ENCODE measurements at places on chromosomes 4 and X.

DNA sequence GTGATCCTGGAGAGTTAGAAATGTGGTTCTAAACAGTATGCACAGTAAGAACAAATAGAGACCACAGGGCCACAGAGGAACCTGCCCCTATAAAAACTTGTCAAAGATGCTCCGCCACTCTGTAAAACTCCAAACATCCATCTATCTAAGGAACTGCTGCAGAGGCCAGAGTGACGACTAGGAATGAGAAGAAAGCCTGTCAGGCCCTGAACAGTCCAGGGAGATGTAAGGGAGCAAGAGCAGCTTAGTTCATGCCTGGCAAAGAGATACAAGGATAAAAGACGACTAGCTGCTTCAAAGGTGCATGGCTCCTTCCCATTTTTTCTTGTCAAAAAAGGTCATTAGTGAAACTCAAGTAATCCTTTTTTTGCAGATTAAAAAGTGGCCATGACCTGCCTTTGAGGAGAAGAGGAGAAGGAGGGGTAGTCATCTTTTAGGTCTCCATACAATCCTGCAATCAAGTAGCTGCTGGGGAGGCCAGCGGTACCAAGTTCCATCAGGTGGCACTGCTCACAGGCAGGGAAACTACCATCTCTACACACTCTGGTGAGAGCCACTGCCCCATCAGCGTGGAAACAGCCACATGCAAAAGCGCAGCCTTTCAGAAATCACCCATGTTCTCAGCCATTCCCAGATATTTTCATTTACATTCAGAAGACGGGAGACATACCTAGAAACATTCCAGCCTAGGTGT is 162.1 kb downstream of the TSPAN5 start:
- no peak for DNase-seq

DNA sequence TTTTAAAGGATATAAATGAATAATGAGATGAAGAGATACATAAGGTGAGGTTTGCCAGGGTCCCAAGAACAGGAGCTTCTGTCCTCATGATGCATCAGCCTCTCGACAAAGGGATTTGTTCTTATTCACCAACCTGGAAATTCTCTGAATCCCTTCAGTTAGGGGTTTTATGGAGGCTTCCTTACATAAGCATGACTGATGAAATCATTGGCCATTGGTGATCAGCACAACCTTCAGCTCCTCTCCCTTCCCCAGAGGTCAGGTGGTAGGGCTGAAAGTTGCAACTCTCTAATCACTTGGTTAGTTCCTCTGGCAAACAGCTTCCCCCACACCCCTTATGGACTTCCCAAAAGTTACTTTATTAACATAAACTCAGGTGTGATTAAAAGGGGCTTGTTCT is 222.0 kb downstream of the SPRY1 start:
- DNase-seq, result no peak

DNA sequence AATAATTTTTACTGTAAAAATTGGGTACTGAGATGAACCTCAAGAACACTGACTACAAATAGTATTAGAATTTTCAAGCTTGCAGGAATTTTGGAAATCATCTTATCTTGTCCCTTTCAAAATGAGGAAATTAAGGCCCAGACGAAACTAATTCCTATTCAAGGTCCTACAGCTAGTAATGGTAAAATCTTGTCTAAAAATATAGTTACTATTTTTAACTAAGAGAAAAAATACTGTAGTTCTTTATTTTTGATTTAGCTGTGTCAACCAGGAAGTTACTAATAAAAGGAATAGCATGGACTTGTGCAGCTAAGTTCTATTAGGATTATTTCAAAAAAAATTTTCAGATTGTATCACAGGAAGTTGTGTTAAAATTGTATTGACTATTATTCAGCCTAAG is 12.7 kb downstream of the PRIMPOL start:
- DNase-seq, result no peak

DNA sequence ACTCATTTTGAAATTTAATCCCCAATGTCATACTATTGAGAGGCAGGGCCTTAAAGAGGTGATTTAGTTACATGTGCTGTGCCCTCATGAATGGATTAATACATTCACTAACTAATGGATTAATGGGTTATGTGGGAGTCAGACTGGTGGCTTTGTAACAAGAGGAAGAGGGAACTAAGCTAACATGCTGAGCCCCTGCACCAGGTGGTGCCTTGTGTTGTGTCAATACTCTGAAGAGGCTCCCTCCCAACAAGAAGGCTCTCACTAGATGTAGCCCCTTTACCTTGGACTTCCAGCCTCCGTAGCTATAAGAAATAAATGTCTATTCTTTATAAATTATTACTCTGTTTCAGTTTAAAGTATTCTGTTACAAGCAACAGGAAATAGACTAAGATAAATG is 411.9 kb upstream of the EMCN start:
- no peak for DNase-seq

GRCh38 chr4:155615081-155615887 is 51.4 kb upstream of the GUCY1A1 start:
- DNase-seq, result no peak

GRCh38 chr4:10670321-10670720 is 14.2 kb downstream of the CLNK start:
- DNase-seq, result no peak

DNA sequence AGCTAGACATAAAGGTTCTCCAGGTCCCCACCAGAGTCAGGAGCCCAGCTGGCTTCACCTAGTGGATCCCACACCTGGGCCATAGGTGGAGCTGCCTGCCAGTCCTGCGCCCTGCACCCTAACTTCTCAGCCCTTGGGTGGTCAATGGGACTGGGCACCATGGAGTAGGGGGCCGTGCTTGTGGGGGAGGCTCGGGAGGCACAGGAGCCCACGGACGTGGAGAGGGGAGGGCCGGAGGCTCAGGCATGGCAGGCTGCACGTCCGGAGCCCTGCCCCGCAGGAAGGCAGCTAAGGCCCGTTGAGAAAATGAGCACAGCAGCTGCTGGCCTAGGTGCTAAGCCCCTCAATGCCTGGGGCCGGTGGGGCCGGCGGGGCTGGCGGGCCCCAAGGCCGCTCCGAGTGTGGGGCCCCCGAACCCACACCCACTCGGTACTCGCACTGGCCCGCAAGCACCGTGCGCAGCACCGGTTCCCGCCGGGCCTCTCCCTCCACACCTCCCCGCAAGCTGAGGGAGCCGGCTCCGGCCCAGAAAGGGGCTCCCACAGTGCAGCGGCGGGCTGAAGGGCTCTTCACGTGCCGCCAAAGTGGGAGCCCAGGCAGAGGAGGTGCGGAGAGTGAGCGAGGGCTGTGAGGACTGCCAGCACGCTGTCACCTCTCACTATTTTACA is 291.1 kb downstream of the KLHL4 start:
- no peak for DNase-seq

DNA sequence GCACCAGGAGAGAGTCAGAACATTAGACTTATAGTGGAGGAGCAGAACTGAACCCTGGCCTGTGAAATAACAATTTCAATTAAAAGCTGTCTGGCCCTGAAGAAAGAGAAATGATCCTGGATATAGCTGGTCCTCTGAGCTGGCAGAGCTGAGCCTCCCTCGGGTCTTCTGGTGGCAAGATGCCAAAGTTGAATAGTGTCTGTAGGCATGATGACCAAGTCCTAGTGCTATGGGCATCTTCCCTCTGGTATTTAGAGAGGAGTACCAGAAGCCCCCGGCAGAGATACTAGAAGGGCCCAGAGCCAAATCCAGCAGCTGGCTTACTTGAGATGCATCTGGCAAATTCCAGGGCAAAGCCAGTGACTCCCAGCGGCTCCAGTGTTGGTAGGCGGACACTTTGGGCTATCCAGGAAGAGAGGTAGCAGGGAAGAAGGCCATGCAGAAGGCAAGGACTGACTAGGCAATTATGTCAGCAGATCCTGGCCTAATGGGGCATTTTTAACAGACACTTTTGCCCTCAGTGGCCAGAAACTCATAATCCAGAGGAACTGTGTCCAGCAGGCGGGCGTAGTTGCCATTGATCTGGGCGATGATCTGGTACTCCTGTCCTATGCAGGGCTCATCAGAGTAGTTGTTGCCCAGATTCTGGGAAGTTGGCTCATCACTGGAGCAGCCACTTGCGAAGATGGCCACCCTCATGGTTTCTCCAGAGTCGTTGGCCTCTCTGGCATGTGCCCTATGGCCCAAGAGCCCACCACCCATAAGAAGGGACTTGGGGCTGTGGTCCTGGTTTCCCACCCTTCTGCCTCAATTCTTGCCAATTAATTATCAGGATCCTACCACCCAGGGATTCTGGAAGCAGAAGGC is 17.9 kb downstream of the VSIG4 start:
- no peak for DNase-seq

DNA sequence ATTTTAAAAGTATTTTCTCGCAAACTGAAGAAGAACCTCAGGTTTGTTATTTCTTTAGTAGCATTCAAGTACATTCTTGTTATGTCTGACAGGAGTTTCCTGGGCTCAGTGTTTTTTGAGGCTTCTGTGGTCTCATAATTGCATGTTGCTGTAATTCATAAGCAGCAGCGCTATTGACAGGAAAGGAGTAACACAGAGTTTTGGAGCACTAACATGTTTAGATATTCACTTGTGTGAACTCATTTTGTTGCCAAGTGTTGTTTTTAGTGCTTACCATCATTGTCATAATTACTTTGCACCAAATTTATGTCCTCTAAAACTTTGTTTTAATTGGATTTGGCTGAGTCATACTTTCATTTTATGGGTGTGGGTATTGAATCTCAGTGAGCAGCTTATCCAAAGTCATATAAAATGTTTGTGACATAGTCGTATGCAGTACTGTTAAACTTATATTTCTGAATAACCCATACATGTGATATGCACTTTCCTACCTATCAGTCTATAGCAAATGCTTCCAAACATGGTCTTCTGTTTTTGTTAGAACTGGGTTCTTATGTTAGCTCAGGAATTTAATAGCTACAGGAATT is 358.7 kb upstream of the CTSO start:
- DNase-seq, result no peak

DNA sequence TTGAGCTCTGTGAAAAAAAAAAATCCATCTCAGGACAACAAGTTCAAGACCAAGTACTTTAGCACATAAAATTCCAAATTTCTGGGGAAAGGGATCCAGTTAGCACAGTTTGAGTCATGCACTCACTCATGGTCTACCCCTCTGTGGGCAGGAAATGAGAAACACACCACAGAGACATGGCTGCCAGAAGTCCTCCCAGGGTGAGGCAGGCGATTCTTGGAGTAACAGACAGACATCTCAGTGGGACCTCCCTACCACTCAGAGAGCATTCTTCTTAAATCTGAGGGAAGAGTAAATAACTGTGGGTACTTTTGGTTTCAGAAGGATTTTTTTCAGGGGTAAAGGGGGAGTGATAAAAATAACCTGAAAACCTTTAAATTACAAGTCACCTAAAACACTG is 14.1 kb downstream of the CXCL1 start:
- peak; percentile 41 for DNase-seq

DNA sequence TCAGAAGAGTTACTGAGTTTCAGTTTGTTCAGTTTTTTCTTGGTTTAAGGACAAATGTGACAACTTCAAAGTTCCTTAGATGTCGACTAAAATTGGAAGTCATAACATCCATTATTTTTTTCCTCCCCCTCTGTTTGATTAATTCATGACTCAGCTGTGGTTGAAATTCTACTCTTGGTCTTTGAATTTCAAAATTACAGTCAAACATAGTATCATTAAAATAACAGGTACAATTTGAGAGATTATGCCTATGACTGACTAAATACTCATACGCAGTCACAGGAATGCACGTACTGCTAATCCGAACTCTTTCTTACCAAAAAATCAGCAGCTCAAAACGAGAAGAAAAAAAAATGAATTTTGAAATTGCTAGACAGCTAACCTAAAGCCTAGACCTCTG is 1434.8 kb downstream of the RAPGEF2 start:
- DNase-seq, result no peak

DNA sequence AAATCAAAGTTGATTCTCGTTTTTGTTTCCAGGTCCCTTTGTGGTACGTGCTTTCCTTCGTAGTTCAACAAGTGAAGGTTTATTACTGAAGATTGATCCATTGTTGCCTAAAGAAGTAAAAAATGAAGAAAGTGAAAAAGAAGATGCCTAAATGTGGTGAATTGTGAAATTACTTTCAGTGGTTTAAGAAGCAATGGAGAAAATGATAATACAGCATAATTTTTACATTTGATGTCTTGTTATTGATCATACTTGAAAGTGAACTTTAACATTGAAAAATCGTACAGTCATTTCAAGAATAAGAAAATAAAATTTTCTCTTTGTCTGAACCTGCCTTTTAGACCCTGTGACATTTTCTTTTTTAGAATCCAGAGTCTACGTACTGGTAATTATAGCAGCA is 89.8 kb downstream of the MRPL1 start:
- no peak for DNase-seq

DNA sequence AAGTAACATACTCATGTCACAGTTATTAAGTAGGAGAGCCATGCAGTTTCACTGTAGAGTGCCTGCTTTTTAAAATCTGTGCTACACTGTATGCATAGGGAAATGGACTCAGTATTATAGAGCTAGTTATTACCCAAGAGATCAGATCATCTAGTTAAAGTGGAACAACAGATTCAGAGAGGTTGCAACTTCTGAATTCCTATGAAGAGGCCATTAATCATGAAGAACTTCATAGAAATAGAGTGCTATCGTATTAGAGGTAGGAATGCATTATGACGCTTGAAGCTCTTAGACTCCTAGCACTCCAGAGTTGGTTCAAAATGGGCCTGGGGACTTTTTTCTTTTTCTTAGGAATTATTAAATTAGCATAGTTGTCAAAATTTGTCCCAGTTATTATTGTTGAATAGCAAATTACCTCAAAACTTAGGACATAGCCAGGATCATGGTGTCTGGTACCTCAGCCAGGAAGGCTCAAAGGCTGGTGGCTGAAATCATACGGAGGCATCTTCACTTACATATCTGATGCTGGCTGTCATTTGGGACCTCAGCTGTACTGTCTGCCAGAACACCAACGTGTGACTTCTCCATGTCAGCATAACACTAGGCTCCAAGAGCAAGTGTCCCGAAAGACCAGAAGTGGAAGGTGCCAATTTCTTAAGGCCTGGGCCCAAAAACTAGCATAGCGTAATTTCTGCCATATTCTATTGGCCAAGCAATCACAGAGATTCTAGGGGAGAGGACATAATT is 125.7 kb downstream of the STAG2 start:
- no peak for DNase-seq

- DNase-seq, result no peak
These were observed 34.9 kb downstream of the MGST2 start for GRCh38 chr4:139700568-139700967.

DNA sequence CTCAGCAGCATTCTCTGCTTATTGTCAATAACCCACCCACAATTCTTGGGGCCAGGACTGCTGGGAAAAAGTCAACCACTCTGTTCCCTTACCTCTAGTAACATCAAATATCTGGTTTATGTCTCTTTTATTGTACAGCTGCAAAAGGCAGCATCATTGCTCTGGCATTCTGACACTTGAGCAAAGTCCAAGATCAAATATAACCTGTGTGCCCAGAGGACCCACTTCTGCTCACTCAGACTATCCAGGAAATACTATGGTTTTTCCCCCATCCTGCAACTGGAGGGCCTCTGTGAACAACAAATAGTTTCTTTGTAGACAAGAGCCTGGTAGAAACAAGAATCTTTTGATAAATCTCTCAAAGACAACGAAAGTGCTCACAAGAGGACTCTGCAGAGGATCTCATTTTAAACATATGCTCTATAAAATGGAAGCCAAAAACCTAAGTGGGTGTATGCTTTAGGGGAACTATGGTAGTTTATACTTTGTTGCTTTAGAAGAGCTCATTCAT is 154.7 kb downstream of the RAB28 start:
- DNase-seq, result no peak

- DNase-seq, result no peak
These were observed 84.0 kb upstream of the CD99 start for GRCh38 chrX:2607113-2607512.

GRCh38 chr4:723751-724530 is 18.3 kb downstream of the PCGF3 start:
- no peak for DNase-seq

GRCh38 chr4:141045848-141046247 is 87.4 kb downstream of the RNF150 start:
- DNase-seq, result no peak
